ENCODE measurements at places on chromosomes 4 and X.

DNA sequence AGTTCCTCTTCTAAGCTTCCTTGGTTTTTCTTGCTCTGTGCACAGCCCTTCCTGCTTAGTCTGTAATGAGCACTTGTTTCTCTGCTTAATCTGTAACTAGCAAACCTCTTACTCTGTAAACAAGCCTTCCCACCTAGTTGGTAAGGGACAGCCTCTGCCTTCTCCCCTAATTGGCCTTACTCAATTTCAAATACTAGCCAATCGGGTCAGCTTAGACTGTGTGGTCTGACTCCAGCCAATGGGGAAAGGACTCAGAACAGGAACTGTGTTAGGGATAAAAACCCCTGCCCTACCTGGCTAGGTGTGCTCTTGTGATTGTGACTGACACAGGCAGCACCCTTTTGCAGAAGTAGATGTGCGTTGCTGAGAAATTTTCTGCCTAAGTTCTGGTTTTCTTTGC is 136.5 kb upstream of the AADAT start:
- peak; percentile 43 for DNase-seq

DNA sequence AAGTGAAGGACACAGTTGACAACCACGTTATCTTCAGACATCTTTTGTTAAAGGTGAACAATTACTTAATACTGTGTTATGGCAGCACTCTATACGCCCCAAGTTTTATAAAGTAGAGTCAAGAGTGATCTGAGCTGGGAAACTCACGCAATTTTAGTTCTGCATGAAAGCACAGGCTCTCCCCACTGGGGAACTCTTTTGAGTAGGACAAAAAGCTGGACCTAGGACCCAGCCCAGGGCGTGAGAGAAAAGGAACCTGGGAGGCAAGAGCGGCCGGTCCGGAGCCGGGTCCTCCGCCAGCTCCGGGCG is 152.6 kb upstream of the SLC4A4 start:
- no peak for DNase-seq

GRCh38 chr4:113069212-113069892 is 19.9 kb downstream of the ANK2 start:
- no peak for DNase-seq

- DNase-seq: peak; percentile 26
These were observed 38.6 kb downstream of the TRPC5 start for GRCh38 chrX:112043997-112044396.

DNA sequence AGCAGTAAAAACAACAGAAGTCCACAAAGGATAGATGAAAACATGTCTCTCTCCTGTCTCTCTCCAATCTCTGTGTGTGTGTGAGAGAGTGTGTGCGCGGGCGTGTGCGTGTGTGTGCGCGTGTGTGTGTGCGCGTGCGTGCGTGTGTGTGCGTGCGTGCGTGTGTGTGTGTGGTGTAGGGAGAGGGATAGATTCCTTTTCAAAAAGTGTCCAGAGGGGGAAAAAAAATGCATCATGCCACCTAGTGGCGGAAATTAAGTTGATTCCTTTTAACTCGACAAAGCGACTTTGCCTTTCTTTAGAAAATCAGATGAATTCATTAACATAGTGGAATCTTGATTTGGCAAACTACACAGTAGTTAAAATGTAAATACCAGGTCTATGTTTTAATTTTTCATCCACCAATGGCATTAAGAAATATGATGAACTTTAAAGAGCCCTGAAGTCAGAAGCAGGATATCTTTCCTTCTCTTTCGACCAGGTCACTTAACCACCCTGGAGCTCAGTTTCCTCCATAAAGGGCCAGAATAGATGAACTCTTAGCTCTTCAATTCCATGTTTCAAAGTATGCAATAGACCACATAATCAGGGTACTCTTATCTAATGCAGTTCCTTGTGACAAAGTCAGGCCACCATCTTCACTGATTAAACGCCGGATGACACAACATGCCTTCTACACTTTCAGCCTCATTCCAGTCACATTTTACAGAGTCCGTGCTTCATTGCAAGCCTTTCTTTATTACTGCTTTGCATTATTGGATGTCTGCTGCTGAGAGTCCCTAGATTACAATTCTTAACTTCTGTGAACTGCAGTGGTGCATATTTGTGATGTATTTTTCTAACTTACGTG is 162.8 kb downstream of the FBXO8 start:
- DNase-seq: peak; percentile 71

GRCh38 chrX:49915361-49916222 is 6.8 kb upstream of the CLCN5 start:
- peak; percentile 68 for DNase-seq

- peak; percentile 37 for DNase-seq
These were observed 36.7 kb downstream of the UBQLN2 start for GRCh38 chrX:56600141-56600540.

- no peak for DNase-seq
These were observed 52.4 kb downstream of the ITIH6 start for GRCh38 chrX:54745676-54746075.

DNA sequence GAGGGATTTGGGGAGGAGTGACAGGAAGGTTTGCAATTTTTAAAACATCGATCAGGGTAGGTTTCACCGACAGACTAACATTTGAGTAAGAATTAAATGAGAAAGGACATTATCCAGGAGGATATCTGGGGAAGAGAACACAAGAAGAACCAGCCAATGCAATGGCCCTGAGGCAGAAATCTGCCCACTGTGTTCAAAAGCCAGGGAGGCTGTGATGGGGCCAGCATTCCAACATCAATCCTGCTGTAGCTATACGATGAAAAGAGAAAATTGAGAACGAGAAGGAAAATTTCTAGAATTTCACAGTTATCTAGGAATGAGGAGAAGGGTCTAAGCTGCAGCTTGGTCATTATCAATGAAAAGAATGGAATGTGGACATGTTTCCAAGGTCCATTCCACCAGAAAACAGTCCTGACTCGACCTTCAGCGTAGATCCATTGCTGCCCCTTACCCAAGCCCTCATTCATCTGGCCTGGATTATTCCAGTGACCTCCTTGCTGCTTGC is 84.4 kb downstream of the APBB2 start:
- DNase-seq: no peak

GRCh38 chr4:146522869-146523205 is 1.1 kb upstream of the SLC10A7 start:
- peak; percentile 63 for DNase-seq

DNA sequence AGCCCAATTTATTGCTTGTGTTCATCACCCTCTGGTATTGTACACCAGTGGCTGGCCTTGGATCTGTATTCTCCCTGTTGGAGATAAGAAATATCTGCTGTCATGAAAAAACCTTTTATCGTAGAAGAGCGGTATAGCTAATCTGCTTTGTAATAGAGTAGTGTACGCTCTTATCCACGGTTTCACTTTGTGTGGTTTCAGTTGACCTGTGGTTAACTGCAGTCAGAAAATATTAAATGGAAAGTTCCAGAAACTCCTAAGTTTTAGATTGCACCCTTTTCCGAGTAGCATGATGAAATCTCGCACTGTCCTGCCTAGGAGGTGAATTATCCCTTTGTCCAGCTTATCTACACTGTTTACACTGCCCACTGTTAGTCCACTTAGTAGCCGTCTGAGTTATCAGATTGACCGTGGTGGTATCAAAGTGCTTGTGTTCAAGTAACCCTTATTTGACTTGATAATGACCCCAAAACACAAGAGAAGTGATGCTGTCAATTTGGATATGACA is 42.4 kb downstream of the KDM6A start:
- no peak for DNase-seq

DNA sequence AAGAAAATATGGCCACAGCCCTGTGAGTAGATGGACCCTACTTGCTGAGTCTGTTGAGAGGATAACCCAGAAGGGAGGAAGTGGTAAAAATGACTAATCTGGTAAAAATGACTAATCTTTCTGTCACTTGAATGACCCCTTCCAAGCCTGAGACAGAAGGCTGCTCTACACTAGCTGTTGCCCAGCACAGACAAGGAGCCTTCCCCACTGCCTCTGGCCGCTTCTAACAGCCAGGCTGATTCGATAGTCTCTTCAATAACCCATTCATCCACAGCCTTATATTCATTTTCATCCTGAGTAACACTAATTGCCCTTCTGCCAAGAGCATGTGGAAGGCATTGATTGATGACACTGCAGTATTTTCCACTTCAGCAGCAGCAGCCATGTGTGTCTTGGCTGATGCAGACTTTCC is 18.4 kb downstream of the MAGEB17 start:
- DNase-seq: peak; percentile 2

DNA sequence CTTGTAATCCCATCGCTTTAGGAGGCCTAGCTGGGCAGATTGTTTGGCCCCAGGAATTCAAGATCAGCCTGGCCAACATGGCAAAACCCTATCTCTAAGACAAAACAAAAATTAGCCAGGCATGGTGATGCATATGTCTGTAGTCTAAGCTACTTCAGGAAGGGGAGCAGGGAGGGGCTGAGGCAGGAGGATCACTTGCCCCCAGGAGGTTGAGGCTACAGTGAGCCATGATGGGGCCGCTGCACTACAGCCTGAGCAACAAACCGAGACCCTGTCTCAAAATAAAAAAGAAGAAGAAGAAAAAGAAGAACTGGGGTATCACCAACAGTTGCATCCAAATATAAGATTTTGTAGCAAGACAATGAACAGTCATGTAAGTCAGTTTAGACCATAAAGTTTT is 47.3 kb upstream of the NFKB1 start:
- DNase-seq: no peak

DNA sequence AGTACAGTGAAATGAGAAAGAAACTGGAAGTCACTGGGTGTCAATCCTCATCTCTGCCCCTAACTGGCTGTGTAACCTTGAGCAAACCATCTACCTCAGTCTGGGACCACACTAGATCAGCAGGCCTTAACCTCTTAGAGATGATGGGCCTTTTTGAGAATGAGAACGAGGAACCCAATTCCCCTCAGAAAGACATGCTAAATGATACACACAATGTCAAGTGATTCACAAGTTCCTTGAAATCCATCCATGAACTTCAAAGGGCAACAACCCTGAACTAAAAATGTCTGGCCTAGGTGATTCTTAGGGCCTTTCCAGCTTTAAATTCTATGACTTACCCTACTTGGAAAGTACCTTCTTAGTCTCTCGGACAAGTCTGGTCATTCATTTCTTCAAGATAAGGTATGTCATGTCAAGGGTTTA is 47.4 kb downstream of the ACSL4 start:
- DNase-seq: no peak

GRCh38 chr4:4455210-4455865 is 68.4 kb downstream of the NSG1 start:
- no peak for DNase-seq

DNA sequence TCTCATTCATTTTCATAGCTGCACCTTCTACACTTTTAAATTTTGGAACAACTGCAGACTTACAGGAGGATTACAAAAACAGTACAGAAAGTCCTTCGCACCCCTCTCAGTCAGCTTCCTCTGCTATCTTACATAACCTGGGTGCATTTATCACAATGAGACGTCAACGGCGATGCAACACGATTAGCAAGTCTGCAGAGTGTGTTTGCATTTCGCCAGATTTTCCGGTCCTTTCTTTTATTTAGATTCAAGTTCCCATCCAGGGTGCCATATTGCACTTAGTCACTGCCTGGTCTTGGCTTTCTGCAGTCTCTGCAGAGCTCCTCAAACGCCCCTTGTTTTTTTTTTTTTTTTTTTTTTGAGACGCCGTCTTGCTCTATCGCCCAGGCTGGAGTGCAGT is 85.9 kb downstream of the ASMT start:
- DNase-seq: peak; percentile 34

- DNase-seq: peak; percentile 88
These were observed 940 bp upstream of the NSD2 start for GRCh38 chr4:1870328-1870577.

GRCh38 chrX:153934148-153934761 is 582 bp downstream of the NAA10 start:
- peak; percentile 27 for DNase-seq

DNA sequence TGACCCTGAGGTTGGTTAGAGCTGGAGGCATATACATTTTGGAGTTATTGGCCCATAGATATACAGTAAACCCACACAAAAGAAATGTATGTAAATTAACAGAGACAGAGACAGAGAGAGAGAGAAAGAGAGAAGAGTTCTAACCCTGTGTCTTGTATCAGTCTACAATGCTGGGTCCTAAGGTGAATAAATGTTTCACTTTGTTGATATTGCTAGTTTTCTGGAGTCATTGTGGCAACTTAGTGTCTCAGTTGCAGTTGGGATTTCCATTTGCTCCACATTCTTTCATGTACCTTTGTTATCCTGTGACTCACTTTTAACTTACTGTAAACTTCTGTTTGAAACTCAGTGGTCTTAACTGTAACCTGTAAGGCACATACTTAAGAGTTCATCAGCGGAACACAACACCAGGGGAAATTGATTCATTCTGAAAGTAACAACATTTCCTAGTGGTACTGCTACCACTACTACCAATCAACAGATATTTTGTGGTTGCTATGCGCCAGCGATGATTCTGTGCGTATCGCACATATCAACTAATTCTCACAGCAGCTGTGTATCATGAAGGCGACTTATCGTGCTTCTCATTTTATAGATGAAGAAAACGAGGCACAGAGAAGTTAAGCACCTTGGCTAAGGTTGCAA is 38.5 kb upstream of the ETDA start:
- no peak for DNase-seq

DNA sequence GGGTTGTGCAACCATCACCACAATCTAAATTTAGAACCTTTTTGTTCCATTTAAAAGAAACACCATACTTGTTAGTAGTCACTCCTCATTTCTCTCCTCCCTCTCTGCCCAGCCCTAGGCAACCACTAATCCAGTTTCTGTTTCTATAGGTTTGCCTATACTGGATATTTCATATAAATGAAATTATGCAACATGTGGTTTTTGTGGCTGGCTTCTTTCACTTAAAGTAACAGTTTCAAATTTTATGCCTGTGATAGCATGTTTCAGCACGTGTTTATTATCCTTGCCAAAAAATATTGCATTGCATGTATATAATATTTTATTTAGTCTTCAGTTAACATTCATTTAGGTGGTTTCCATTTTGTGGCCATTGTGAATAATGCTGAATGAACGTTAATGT is 437.6 kb downstream of the IL1RAPL1 start:
- peak; percentile 5 for DNase-seq

- DNase-seq: no peak
These were observed 138.8 kb upstream of the VCX start for GRCh38 chrX:7704205-7704604.

DNA sequence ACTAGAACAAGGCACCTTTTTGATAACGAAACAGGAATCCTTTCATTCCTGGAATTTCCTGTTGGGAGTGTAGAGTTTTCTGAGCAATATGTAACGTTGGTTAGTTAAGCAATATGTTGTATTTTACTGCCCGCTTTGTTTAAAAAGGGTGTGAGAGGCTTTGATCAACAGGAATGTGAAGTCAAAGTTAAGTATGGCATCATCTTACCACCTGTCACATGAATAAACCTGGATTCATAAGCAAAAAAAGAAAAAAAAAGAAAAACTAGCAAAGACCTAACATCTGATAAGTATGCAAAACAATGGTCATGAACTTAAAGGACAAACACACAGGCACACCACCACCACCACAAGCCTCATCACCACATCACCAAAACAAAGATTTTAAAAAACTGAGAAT is 7.1 kb upstream of the CXCL5 start:
- DNase-seq: no peak

- DNase-seq: no peak
These were observed 925.6 kb downstream of the SH3BGRL start for GRCh38 chrX:82127228-82128123.
